ENCODE measurements at places on chromosomes 6 and 20.

DNA sequence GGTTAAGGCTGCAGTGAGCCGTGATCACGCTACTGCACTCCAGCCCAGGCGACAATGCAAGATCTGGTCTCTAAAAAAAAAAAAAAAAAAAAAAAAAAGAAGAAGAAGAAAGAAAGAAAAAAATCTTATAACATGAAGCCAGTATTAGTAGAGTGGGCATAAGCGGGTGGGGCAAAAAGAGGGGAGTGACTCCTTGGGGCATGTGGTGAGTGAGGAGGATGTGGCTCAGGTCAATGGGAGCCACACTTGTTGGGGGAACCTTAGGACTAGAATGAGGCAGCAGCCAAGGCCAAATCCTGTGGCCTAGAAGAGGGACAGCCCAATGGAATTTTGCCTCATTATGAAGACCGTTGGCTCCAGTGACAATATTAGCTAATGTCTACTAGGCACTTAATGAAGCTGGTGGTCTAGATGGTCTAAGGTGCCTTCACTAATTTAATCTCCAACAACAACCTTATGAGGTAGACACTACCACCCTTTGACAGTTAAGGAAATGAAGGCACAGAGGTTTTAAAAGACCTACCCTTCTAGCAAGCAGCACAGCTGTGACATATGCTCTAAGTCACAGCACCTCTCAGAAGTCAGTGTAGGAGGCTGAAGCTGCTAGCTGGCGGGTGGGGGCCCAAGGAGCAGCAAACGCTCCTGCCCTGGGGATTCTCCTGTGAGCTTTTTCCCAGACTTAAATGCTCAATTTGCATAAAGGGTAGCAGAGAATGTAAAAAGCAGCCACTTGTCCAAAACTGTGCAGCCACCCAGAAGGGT is 23.6 kb upstream of the ARMC12 start:
- DNase-seq: no peak

DNA sequence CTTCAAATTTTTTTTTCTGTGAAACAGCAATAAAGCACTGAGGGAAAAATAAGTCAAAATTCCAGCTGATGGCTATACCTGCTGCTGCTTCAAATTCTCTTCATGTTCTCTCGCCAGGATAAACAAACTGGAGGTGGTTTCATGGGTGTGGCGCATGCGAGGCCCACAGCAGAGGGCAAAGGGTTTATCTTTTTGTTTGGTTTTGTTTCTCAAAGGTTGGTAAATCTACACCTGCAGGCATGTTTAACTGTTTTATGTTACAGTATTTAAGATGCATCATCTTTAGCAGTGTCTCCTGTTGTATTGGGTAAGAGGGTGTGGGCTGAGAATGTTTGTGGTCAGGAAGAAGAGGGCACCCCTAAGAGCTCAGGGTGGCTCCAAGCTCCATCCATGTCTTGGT is 342.2 kb downstream of the CDH26 start:
- no peak for DNase-seq

GRCh38 chr6:113909224-113909856 is 52.2 kb downstream of the MARCKS start:
- peak; percentile 31 for DNase-seq

DNA sequence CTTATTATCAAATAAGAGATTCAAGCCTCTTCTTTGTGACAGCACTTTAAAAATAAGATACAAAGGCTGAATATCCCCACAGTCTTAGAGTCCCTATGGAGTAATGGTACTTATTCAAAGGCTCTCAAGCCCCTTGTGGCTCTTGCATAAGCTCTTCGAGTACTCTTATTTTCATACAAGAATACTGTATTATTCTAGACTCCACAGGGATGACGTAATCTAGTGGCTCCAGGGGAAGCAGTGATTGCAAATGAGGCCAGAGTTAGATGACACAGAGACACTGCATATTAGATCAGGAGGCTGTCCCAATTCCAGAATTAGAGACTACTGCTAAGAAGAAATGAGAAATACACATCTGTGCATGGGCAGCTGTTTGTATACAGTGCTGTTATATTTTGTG is 1195.9 kb upstream of the MAP3K7 start:
- DNase-seq: no peak

- no peak for DNase-seq
Observed at GRCh38 chr6:7267466-7268091, 45.4 kb downstream of the SSR1 start.

GRCh38 chr6:98920904-98921431 is 26.8 kb downstream of the FBXL4 start:
- no peak for DNase-seq

DNA sequence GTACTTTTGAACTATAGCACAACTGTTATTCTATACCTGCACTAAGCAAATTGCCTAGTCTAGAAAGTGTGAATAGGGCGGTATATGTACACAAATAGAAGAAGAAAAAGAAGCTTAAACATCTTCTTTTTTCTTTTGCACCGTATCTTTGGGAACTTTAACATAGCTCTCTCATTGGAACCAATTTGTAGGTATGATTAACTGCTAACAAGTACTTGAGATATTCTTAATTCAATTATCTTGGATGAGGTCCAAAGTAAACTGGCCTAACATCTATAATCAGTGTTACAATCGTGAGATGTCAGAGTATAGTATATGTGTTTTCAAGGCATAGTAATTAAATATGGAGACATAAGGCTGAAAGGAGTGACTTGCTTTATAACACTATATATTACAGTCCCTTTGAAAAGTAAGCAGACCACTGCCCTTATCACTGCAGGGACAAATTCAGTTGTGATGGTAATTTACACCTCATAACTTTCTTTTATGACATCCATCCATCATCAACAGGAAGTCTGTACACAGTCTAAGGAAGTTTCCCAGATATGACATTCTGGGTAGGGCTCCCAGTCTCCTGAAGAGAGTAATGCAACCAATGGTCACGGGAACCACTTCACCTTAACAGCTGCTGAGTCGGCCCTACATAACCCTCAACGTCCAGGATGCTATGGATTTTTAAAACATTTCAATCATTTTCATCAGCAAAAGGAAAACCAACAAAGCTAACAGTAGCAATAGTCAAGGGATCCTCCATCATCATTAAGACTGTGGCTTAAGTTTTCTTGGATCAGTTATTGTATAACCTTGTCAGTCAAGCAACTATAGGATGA is 37.6 kb downstream of the NKAIN2 start:
- no peak for DNase-seq

- no peak for DNase-seq
Observed at GRCh38 chr6:6270948-6271535, 49.4 kb downstream of the F13A1 start.

DNA sequence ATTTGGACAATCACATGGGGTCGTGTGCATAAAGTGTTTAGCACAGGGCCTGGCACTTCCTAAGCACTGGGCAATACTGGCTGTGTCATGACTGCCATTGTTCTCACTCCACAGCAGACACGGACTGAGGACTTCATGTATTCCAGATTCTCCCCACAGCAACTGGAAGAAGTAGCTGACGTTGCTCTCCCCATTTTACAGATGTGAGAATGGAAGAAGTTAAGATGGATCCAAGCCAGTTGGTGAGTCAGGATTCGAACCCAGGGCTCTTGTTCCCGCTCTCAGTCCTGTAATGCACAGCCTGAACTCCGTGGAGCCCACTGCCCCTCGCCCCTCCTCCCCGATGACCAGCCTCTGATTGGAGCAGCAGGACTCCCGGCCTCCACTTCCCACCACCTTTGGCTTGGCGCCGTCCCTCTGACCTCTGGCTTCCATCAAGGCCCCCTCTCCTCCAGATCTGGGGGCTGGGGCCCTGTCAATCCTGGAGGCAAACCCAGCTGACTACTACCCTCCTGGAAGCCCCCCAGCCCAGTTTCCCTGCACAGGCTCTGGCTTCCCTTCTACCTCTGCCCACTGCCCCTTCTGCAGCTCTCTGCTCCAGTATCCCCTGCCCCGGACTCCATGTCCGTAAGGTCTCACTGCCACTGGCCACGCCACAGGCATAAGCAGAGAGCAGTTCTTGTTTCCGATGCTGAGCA is 12.7 kb downstream of the NOL4L start:
- no peak for DNase-seq

GRCh38 chr20:58470336-58471192 is 44.6 kb downstream of the APCDD1L start:
- DNase-seq: no peak

- no peak for DNase-seq
Observed at GRCh38 chr6:22141241-22141745, 155.5 kb downstream of the PRL start.

DNA sequence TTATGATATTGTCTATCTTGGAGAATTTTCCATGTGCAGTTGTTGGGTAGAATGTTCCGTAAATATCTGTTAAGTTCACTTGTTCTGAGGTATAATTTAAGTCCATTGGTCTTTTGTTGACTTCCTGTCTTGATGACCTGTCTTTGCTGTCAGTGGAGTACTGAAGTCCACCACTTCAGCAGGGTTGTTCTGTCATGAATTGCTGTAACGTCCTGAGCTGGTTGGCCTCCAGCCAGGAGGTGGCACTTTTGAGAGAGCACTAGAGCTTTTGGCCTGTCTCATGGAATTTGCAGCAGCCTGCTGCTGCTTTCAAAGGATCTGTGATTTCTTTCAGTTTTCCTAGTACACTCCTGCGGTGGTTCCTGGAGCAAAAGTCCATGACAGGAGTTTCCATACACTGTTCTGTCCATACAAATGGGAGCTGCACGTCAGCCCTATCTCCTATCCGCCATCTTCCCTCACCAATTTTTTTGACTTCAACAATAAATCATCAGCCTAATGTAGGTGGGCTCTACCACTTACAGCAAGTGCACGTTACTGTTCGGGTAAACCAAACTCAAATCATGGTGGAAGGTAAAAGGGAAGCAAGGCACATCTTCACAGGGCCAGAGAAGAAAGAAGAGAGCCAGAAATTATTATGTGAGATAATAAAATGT is 46.9 kb upstream of the TRERF1 start:
- DNase-seq: no peak

DNA sequence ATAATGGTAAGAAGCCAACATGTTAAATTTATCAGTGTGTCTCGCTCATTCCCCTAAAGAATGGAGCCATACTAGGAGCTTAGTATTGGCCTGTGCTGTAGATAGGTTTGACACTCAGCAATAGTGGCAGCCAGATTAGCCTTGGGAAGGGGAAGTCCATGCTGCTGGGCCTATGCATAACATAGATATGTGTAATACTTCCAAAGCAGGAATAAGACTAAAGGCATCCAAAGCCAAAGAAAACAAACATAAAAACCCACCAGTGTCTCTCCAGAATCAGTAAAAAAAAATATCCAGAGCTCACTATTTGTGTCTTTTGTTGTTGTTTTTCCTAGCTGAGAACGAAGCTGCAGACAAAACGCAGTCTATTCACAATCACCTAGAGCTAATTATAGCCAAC is 104.2 kb upstream of the STXBP5 start:
- no peak for DNase-seq

DNA sequence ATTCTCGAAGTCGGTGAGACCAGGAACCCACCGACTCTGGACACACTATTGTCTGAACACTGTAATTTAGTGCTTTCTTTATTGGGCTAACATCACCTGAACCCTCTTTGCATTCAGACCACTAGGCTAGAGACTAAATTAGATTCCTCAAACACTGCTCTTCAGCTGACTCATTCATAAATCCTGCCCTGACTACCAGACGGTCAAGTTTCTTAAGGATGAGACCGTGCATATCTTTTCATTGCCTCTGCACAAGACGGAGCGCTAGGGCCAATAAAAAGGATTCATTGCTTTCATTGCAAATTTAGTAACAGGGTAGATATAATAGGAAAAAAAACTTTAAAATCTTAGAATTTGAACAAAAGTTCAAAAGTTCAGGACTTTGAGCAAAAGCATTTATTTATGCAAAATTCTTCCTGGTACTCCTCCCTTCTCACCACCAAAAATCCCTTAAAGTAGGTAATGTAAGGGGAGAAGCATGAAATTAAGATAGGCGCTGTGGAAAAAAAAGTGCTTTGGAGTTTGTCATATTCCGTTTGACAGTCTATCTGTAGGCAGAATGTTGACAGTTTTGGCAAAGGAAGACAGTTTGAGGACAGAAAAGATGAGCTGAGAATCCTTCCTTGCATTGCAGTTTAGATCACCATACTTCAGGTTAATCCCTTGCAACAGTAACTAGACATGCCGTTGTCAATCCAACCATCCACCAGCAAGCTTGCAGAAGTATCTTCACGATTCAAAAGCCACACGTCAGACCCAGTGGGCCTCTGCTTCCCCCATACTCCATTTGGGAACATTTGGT is 328.6 kb upstream of the JARID2 start:
- DNase-seq: no peak

GRCh38 chr6:70763754-70764510 is 96.2 kb downstream of the SMAP1 start:
- no peak for DNase-seq

- no peak for DNase-seq
Observed at GRCh38 chr6:24547243-24547642, 52.5 kb downstream of the ALDH5A1 start.

- peak; percentile 74 for DNase-seq
Observed at GRCh38 chr6:43856005-43856765, 86.2 kb downstream of the VEGFA start.
